Sigmoid colon (tissue), 7 donors: ENCODE measurements at places on chromosomes 13 and 19. TPM values are rescaled to one million over a fixed set of nuclear protein-coding genes. Genes with fewer than 3 reads are reported as not detected.

DNA sequence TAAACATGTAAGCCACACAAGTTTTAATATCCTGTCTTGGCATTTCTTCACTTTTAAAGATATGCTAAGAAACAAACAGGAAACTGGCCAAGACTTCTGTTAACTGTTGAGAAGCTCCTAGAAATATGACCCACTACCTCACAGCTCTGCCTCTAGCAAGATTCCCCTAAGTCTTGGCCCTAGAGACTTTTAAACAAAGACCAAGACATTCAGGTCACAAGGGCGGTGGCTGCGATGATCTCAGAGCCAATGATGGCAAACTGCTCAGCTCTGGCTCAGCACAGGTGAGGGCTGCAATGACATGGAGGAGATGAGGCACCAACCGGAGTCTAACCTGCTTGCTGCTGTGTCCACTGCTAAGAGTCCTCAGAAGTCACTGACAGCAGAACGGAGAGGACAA lies 114.8 kb downstream of the SUCLA2 start:
- DNase-seq: no peak

GRCh38 chr19:1858412-1859081 lies 4.8 kb downstream of the KLF16 start:
- DNase-seq: no peak

The ZNF296 gene
- not detected for total RNA-seq

DNA sequence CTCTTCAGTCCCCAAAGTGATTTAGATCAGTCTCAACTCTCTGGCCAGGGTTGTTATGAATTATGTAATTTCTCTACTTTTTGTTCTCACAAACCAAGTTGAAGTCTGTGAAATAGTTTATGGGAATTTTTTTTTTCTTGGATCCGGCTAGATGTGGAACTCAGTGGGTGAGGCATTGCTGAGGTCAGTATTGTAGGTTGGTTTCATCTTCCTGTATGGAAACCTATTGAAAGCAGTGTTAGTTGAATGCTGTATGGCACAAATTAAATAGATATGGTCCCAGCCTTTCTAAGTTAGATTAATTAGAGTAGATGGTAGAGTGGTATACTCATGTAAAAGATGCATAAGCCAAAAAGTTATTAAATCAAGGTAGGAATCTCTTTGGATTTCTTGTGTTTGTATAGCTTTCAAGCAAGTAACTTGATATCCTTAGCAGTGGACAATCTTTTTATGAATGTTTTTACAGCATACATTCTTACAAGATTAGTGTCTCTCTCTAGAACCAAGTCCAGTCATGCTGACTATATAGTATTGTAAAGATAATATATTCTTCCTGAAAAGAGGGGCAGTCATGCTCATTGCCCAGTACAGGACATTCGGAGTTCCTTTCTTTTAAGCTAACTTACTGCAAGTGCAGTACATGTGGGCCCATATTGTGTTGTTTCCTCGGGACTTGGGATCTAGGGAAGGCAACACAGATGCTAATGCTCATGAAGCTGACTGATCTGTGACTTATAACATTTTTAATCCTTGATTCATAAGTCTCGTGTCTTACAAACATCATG lies 2541.1 kb downstream of the PCDH9 start:
- DNase-seq: no peak

GRCh38 chr13:39957868-39958677 lies 302.6 kb downstream of the COG6 start:
- no peak for DNase-seq

The GIPR gene
- not detected for total RNA-seq

DNA sequence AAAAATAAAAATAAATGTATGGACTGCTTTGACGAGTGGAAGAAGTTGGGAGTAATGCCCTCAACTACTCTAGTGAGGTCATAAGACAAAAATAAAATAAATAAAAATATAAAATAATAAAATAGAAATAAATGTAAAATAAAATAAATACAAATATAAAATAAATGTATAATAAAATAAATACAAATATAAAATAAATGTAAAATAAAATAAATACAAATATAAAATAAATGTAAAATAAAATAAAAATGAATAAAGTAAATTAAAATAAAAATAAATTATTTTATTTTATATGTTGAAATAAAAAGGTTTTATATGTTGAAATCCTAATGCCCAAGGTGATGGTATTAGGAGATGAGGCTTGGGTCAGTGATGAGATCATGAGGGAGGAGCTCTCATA lies 20.1 kb upstream of the IGSF23 start:
- DNase-seq: no peak

The SPACA4 gene
- not detected for total RNA-seq

DNA sequence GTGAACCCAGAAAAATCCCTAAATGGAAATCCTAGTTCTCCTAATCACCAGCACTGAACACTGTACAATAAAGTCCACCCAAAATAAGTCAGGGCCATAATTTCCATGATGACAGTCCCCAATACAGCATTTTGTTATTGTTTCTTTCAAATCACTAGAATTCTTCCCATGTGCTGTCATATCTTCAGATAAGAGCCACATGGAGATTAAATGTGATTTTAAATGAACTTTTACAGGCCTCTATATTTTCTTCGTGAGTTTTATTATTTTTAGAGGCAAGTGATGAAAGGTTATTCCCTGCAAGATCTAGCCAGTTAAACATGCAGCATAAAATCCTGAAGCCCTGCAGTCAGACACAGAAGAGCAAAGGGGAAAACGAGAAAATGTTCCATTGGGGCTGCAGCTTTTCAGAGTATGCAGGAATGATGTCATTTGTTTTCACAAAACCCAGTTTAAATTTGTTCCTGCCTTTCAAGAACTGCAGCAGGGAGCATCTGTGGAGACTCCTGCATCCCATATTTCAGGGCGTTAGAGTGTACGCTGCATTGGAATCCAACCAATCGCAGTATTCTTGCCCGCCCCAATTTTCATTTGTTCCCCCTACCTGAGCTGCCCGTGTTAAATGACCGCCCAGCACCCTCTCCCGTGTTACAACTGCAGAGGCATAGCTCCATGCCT lies 167.2 kb upstream of the KLF12 start:
- no peak for DNase-seq

- no peak for DNase-seq
Observed at GRCh38 chr13:112894423-112894672, 74.7 kb upstream of the MCF2L start.

The ZNF444 gene
- total RNA-seq: 39.6 TPM

- DNase-seq: no peak
Observed at GRCh38 chr19:35421362-35421761, 26.7 kb upstream of the FFAR2 start.

DNA sequence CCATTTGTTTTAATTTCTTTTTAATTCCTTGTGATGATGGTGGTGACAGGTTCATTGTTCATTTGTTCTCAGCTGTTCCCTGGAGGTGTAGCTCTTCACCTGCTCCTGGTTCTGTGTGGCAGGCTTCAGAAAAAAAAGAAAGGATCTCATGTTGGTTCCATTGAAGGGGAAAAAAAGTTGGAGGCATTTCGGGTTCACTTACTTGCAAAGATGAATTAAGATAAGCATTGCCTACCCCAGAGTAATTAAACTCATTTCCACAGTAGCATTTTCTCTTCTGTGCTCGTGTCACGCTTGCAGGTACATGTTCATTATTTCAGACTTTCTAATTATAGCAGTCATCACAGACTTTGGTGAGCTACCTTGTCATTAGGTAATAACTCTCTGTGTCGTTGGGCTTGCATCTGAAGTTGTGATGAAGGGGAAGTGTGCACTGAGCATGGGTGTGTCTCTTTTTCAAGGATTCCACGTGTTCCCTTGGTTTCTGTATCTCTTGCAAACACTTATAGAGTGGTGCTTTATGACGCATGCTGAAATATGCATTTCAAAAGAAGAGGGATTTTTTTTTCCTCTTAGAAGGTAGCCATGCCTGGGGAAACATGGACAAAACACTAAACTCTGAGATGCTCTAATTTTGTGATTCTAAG lies 69.1 kb downstream of the MTUS2 start:
- DNase-seq: no peak

- no peak for DNase-seq
Observed at GRCh38 chr19:5436948-5437306, 18.3 kb upstream of the ZNRF4 start.

GRCh38 chr13:35219021-35219420 lies 257.5 kb downstream of the MAB21L1 start:
- no peak for DNase-seq

DNA sequence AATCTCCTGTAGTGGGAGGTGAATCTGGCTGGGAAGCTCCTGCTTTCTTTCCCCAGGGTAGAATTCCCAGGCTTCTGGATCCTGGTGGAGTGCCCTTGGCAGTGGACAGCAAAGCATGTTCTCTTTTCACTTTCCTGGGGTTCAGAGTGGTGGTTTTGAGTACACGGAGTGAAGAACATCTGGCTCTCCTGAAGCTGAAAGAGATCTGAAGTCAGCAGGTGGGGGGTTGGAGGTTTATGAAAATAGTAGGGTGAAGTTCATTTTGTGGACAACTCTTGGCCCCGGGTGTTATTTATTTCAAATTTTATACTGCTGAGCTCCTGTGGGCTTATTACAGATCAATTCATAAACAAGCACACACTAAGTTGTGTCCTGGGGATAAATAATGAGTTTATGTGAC lies 497.3 kb downstream of the KLF5 start:
- no peak for DNase-seq

The ATP7B gene
- 6.1 TPM for total RNA-seq

The SERP2 gene
- 7.7 TPM for total RNA-seq

GRCh38 chr19:14432791-14433553 lies at the start of gene PKN1:
PKN1 (plus strand) TSS chr19:14433306; CDS start chr19:14433522, 216 bp downstream.
- DNase-seq: no peak

- no peak for DNase-seq
Observed at GRCh38 chr13:35866801-35867200, 264.4 kb downstream of the DCLK1 start.

DNA sequence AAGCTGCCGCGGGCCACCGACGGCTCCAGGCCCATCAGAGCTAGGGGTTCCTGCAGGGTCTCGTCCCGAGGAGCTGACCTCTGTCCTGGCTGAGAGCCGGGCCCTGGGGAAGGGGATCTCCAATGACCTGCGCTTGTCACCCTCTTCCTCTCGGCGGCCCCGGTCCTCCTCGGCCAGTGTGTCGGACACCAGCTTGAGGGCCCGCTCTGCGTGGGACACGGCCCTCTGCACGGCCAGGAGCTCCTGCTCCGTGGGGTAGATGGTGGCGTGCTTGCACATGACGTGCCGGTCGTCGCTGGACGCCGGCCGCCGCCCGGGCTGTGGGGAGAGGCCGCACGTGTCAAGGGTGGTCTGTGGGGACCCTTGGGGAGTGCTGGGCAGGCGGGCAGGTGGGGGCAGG lies 32.7 kb upstream of the MATK start:
- no peak for DNase-seq

The KLK14 gene
- total RNA-seq: not detected

DNA sequence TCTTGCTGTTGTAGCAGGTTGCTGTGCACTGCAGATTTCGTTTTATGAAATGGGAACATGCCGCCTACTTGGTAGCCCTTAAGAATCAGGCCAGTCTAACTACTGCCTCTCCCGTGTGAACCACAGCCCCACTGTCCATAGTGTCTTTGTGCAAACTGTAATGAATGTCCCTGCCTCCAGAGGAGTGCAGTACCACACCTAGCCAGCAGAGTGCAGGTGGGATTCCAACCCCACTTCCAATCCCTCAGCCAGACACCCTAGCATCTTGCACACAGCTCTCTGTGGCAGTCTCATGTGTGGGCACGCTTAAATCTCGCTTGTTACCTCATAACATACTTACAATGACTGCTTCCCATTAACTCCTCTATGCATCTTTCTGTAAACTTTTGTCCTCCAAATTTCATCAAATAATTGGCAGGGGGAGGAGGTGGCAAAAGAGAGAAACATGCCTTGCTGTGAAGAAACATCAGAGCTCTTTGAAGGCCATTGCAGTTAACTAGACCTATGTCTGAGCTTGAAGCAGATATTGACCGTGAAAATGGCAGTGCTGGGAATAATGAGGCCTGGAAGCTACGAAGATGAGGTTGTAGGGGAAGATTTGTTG lies 47.2 kb downstream of the ZAR1L start:
- DNase-seq: no peak

The DKKL1 gene
- 2.0 TPM for total RNA-seq

The ZNF497 gene
- 0.49 TPM for total RNA-seq
